Gastroesophageal sphincter (tissue), 4 donors: ENCODE measurements at places on chromosomes 6 and 20.

GRCh38 chr6:161644521-161644920 is 370.7 kb upstream of the AGPAT4 start:
- ATAC-seq = no peak

DNA sequence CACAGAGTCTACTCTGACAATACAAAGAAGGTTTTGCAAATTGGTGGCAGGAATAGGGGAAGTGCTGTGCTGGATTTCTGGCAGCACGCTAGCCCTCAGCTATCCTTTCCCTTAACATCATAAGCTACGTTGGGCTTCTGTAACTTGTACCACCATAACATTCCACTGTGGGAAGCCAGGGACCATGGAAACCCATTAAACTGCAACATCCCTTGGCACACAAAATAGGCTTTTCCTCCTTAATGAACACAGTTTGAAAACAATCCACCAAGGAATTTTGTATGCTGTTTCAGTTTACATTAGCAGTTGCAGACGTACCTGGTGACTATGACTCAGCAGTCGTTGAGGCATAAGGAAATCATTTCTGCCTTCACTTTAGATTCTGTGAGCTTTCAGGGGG is 203.9 kb upstream of the RAB32 start:
- no peak for ATAC-seq

GRCh38 chr6:21628160-21628559 is 34.6 kb downstream of the SOX4 start:
- ATAC-seq = no peak

DNA sequence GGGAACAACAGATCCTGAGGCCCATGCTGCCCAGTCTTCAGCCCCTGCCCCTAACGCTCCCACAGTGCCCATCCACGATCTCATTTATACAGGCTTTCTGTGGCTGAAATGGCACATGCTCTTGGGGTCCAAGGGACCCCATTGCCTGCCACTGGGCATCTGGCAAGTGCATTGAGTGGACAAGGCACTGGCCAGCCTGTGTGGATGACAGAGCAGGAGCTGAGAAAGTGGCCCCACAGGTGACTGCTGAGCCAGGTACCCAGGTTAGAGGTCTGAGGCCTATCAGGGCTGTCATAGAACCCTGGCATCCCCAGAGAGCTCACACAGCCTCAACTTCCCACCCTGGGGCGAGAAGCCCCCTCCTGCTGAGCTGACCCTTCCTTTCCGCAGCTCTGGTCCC is 86.0 kb upstream of the NXT1 start:
- no peak for ATAC-seq

GRCh38 chr20:20411402-20411801 is 43.5 kb downstream of the INSM1 start:
- ATAC-seq = no peak

DNA sequence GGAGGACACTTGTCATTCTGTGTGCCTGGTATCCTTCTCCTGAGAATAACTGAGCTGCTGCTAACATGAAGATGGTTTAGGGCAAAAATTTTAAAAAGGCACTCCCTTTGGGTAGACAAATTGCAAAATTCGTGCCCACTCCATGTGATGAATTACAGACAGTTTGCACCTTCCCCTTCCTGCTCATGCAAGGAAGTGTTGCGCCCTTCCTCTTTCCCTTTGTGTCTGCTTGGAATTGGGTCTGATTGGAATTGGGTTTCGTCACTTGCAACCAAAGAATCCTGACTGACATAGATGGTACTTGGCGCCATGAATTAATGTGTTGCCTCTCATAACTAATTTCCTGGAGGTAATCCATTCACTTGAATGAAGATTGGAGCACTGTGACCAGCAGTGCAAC is 62.3 kb upstream of the SHLD1 start:
- no peak for ATAC-seq

DNA sequence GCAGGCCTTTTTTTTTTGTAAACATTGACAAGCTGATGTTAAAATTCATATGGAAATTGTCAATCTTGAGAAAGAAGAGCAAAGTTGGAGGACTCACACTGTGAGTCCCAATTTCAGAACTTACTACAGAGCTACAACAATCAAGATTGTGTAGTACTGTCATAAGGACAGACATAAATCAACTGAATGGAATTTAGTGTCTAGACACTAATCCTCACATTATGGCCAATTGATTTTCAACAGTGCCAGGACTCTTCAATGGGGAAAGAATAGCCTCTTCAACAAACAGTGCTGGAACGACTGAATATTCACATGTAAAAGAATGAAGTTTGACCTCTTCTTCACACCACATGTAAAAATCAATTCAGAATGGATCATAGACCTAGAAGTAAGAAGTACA is 60.8 kb downstream of the TGM2 start:
- no peak for ATAC-seq

DNA sequence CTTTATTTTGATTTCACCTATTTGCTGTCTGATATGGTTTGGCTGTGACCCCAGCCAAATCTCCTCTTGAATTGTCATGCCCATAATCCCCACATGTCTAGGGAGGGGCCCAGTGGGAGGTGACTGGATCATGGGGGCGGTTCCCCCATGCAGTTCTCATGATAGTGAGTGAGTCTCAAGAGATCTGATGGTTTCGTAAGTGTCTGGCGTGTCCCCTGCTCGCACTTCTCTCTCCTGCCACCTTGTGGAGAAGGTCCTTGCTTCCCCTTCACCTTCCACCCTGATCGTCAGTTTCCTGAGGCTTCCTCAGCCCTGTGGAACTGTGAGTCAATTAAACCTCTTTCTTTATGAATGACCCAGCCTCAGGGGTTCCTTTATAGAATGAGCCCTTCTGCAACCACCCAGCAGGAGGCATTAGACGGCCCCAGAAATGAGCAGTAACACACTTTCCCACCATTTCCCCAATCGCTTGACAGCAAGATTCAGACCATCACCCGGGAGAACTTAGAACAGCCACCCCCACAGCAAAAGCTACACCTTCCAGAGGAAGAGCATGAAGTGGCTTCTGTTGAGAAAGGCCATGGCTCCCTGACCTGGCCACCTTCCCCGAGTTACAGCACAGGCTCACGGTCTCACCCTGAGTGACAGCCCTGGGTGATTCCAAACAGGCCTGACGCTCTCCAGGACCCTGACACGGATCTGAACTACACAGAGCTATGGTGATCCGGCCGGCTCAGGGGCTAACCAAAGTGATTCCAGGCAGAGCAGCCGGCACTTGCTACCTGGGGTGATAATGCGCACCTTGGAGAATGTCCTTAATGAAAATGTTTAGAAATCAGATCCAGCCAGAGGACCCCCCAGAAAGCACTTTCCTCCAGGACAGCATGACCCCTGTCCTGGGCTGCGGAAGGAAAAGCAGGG is 131.2 kb upstream of the CDH4 start:
- ATAC-seq = peak; percentile 17

DNA sequence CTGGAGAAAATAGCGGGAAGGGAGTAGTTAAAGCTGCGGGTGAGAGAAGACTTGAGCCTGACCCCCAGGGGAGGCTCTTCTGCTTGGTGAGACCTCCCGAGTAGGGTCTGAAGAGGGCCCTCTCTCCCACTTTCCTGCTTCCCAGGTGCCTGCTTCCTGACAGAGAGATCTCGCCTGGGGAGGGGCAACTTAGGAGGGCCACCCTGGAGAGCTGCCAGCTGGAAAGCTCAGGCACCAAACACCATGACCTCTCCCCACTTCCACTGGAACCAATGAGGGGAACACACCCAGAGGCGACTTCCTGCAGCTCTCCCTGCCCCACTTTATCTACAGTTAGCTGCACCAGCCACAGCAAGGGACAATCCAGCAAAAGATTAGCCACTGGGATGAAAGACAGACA is 208.0 kb downstream of the TBXT start:
- ATAC-seq = no peak

DNA sequence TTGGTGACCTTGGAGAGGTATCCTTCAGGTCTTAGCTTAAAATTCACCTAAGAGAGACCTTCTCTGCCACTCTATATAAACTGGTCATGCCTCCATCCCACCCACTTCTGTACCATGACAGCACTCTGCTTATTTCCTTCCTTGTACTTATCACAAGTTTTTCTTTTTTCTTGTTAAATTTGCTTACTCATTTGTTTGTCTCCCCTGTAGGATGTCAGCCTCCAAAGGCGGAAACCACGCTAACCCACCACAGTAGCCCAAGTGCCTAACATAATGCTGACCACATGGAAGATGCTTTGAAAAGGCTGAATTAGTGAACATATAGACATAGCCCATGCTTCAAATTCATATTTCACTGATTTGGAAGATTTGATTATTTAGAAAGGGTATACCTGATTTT is 5.4 kb downstream of the BMP6 start:
- ATAC-seq = no peak

GRCh38 chr20:20293691-20294385 is 74.1 kb upstream of the INSM1 start:
- no peak for ATAC-seq

DNA sequence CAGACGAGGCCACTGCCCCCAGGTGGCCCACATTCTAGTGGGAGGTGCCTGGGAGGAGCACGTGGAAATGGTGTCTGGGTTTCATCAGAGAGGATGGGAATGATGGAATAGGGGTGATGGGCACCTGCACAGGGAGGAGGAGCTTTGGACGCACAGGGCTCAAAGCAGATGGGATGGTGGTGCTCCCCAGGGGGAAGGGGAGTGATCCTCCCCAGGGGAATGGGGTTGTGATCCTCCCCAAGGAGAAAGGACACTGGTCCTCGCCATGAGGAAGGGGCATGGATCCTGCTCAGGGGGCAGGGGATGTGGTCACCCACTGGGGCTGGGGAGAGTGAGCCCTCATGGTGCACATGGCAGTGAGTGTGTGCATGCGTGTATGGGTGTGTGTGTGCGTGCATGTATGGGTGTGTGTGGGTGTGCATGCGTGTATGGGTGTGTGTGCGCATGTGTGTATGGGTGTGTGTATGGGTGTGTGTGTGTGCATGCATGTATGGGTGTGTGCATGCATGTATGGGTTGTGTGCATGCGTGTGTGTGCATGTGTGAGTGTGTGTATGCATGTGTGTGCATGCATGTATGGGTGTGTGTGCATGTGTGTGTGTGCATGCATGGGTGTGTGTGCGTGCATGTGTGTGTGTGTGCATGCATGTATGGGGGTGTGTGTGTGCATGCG is 49.7 kb upstream of the SLCO4A1 start:
- no peak for ATAC-seq

GRCh38 chr6:5744497-5744896 is 262.2 kb downstream of the NRN1 start:
- no peak for ATAC-seq

DNA sequence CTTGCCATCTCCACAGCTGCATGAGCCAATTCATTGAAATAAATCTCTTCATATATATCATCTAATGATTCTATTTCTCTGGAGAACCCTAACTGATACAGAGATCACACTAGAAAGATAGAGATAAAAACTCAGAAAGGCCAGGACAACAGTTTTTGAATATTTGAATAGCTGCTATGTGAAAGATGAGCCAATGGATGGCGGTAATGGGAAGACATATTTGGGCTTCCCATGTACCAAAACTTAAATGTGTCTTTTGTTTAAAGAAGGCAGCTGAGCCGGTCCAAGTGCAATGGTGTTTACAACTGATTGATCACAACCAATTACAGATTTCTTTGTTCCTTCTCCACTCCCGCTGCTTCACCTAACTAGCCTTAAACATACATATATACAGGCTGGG is 35.1 kb downstream of the SGK1 start:
- ATAC-seq = no peak

- ATAC-seq = no peak
Measured at GRCh38 chr6:6368040-6368683, 47.7 kb upstream of the F13A1 start.

- no peak for ATAC-seq
Measured at GRCh38 chr6:30147096-30147495, 11.2 kb downstream of the TRIM40 start.

DNA sequence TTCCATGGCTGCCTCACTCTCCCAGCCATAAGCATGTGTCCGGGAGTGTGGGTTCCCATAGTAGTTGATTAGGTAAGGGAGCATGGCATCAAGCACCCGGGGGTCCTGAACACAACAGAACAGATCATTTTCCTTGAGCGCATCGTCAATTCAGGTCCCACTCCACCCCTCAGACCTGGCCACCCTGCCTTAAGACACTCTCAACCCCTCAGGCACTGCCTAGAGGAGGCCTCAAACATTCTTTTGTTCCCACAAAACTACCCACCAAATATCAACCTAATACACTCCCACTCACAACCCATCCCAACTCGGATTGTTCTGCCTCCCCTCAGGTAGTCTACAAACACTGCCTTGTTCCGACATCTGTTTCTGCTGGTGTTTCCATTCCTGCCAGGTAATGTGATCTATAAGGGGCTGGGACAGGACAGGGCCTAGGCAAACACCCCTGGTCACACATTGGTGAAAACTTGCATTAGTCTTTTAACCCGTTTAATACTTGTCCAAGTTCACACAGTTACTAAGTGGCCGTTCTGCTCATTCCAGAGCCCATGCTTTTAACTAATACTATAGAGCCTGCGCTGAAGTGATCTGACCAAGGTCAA is 1.4 kb downstream of the NFS1 start:
- ATAC-seq = no peak

DNA sequence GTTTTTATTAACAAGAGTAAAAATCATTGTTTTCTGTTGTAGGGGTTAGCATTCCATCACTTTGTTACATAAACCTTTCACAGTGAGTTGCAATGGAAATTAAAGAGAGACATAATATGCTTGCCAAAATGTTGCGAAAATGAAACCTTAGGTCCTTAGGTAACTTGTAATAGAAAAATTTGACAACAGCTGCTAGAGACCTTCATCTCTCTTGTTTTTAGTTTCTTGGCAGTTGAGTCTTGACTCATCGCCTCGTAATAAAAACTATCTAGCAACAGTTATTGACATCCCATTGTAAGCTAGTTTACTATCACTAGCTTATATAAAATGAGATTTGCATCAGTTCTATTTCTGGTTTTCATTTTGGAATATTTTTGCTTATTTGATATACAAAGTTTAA is 179.0 kb upstream of the MMS22L start:
- peak; percentile 36 for ATAC-seq

- no peak for ATAC-seq
Measured at GRCh38 chr20:58559368-58559729, 44.1 kb upstream of the APCDD1L start.

GRCh38 chr20:38094373-38094891 is 60.9 kb downstream of the RPRD1B start:
- peak; percentile 72 for ATAC-seq

DNA sequence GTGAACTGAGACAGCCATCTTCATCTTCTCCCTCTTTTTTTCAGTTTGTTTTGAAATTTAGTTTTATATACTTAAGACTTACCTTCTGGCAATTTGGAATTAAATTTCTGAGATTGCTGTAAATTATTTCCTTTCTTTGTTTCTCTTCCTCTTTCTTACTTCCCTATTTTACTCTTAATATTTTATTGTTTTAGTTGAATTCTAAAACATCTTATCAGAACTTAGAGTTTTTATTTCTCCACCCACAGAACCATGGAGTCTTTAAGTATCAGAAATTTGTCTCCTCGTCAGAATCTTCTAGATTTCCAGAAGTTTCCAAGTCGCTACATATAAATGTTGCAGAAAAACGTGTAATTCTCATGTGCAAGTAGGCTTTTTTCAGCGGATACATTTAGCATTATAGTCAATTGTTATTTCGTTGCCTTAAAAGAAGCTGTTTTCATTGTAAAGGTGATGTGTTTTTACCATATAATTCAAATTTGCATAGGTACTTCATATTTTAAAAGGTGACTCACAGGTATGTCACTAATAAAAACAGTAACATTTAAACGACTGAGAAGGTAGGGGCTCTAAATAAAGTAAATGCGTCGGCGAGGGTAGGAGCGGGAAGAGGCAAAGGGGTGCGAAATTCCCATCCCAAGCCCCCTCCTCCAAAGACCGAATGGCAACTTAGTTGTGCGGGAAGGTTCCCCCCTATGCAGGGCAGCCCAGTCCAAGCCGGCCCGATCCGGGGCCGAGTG is 866 bp upstream of the MYO6 start:
- no peak for ATAC-seq
